ENCODE measurements at places on chromosomes 5 and 9.
A peak's percentile ranks its signal among the peaks of the same experiment; 100 is the strongest.

DNA sequence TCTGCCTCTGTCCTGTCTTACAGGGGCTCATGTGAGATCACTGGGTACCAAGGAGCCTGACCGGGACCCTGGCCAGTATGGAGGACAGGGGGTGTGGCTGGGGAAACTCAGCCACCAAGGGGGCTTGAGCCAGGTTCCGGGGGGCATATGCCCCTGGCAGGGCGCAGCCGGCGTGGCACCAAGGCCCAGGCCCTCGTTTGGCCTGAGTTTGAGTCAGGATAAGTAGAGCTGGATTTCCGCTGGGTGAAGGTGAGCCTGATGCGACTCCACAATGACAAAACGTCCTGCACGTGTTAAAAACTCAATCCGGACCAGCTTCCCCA lies 616 bp upstream of the TSPAN17 start:
- no peak for DNase-seq

- DNase-seq = no peak
Measured at GRCh38 chr9:89771205-89771604, 166.4 kb downstream of the GADD45G start.

- peak; percentile 44 for DNase-seq
Measured at GRCh38 chr5:33936381-33937016, at the start of gene RXFP3. TSS of gene RXFP3 (plus strand) at chr5:33936386. CDS start at chr5:33936741, 355 bp downstream.

- DNase-seq = no peak
Measured at GRCh38 chr5:148963664-148964063, 99.2 kb downstream of the SH3TC2 start.

- no peak for DNase-seq
Measured at GRCh38 chr5:146761811-146762210, 116.7 kb downstream of the PPP2R2B start.

Measured in NCI-H2029 (cell line).